ENCODE measurements at places on chromosomes 12 and 14.

DNA sequence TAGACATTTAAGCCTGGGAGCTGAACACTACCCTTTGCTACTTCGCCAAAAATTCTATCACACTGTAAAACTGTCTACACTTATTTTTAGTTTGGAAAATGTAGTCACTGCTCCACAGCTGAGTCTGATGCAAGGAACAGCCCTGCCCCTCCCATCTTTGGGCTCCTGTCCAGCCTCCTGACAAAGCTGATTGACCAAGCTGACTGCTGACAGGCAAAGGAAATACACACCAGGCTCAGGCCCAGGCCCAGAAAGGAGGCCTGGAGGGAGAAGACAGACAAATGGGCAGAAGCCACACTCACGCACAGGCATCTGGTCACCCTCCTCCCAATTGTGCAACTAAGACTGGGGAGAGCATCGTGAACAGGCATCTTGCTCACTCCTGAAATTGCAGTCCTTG is 55.3 kb downstream of the ISCA2 start:
- DNase-seq, result no peak

- peak; percentile 63 for DNase-seq
Measured at GRCh38 chr14:54627540-54628363, 60.8 kb downstream of the SAMD4A start.

- DNase-seq, result no peak
Measured at GRCh38 chr14:93033084-93033982, 82.4 kb downstream of the ITPK1 start.

DNA sequence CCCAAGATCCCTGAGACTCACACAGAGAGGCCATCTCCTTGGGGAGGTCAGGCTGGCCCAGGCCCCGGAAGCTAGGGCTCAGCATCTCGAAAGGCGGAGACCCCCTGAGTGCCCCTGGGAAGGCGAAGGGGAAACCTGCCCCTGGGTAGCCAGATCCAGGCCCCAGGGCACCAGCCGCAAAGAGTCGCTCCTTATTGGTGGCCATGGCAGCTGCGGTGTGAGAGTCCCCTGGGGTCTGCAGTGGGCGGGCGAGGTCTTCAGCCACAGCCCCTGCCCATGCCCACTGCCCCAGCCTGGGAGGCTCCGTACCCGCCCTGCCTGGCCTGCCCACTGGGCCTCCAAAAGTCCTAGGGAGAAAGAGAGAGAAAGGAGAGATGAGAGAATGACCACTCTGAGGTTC is 4.7 kb downstream of the RARG start:
- DNase-seq, result no peak

- DNase-seq, result no peak
Measured at GRCh38 chr14:80095623-80096022, 115.7 kb downstream of the DIO2 start.

- no peak for DNase-seq
Measured at GRCh38 chr12:104566244-104566993, 109.7 kb downstream of the CHST11 start.

GRCh38 chr14:27845902-27846301 is 920.7 kb upstream of the FOXG1 start:
- DNase-seq, result no peak

- no peak for DNase-seq
Measured at GRCh38 chr12:93743999-93744689, 67.0 kb downstream of the CRADD start.

- DNase-seq, result no peak
Measured at GRCh38 chr12:109763201-109763841, 49.7 kb downstream of the FAM222A start.

DNA sequence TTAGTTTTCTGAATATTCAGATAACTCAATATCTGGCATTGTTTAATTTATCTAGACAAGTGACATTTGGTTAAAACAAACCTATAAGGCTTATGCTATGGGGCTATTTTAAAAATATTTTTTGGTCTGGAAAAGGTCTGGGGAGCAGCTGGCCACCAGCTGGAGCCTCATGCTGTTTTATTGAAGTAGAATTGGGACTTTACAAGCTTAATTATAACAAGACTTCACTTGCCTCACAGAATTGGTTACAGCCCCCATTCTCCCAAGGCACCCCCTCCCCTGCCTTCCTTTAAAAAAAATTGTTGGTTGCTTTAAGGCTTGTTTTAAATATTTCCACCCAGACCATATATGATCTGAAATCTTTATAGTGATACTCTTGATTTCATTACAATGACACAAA is 453.9 kb downstream of the ADAMTS20 start:
- DNase-seq, result peak; percentile 15

- DNase-seq, result no peak
Measured at GRCh38 chr12:52085682-52086180, 6.2 kb downstream of the SMIM41 start.

- no peak for DNase-seq
Measured at GRCh38 chr12:2583642-2584401, 210.9 kb upstream of the FKBP4 start.

- DNase-seq, result no peak
Measured at GRCh38 chr12:133202493-133203343, 21.4 kb downstream of the ZNF268 start.

DNA sequence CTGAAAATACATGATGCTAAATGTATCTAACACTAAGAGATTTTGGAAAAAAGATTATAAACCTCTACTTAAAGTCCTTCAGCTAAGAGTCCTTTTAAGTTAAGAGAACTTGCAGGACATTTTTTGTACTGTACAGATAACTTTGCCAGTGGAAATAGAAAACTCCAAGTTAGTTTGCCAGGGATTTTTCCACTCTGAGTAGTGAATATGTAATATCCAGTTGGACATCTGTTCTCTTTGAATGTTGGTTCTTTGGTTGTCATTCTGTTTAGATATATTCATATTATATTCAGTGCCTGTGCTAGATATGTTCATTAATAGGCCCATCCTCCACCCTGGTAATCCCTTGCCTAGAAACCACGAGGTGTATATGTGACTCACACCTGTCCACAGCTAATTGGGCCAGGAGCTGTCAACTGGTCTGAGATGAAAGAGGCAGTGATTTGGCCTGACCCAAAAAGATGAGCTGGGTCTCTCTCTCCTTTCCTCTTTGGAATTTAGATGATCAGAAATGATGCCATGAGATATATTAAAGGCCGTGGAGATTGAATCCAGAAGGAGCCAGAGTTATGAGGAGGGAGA is 261.0 kb upstream of the LRIG3 start:
- DNase-seq, result no peak

DNA sequence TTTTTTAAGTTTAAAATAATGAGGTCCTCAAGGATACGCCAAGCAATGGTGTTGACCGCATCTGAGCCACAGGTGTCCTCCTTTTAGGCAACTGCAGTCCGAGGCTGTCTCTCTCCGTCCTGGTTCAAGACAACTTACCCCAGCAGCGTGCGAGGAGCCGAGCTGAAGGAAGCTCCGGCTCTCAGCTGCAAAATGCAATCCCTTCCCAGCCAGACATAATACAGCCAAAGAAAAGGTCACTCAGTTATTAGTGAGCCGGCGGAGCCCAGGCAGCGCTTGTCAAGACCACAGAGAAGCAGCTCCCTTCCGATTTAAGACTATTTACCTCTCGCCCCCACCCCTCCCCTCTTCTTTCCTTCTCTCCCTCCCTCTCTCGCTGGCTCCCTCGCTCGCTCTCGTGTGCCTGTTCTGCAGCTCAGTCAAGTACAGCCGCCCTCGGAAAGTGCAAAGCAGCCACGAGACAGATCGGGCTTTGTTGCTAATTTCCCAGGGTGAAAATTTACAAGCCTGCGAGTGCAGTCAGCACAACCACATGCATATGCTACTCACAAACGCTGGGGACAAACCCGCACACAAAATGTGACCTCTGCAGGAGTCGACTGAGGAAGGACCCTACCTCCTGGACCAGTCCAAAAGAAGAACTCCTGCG is 363 bp upstream of the LMO3 start:
- DNase-seq, result peak; percentile 81

GRCh38 chr12:70719672-70720420 is 82.6 kb upstream of the PTPRB start:
- peak; percentile 56 for DNase-seq

DNA sequence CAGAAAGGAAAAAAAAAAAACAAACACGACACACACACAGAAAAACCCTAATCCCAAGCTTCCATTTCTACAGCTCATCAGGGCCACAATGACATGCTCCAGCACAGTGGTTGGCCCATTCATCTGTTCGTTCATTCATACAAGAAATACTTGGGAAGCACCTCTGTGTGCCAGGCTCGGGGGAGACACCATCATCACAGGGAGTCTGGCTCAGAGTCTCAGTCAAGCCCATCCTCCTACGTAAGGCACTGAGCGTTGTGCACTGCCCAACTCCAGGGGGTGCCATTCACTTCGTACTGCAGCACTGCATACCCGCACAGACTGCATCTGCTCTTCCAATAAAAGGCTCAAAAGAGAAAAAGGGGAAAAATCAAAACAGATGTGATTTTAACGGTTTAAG is 15.3 kb downstream of the VPS37B start:
- DNase-seq, result peak; percentile 70

DNA sequence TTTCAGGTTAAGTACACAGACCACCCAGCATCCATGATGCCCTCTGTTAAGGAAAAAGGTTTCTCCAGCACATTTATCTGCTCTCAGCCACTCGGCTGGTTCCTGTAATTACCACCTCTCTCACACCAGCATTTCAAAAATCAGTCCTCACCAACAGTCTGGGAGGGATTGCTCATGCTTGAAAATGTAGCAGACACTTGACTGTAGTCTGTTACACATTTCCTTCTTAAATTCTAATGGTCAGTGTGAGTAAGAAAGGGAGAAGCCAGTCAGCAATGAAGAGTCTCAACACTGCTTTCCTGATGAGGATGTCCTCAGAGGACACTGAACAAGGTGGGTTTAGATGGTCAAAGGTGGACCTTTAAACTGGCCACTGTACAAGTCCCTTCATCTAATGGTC is 6.0 kb downstream of the ZBTB39 start:
- DNase-seq, result no peak

DNA sequence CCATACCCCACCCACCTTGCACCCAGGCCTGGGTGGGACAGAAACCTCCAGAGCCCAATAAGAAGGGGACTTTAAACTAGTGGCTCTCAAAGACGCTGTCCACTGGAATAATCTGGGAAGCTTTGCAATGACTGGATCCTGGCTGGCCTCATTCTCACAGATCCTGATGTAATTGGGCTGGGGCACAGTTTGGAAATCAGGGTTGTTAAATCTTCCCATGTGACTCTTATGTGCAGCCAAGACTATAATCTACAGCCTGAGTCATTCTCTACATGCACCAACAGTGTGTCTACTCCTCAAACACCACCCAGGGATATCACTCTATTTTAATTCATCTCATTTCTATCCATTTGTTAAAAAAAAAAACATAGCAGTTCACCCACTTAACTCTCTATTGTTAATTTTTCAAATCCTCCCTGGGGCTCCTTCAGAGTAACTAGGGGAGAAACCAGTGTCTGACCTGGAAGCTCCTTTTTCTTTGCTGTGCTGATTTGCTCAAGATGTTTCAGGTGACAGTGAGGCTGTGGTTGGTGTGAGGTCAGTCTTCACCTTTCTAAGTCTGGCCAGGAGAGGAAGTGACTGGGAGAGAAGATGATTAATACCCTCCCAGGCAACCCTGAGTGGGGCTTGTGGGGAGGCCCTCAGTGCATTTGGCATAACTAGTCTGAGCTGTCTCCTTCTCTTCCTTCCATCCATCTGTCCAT is 211.6 kb upstream of the SFSWAP start:
- DNase-seq, result no peak

DNA sequence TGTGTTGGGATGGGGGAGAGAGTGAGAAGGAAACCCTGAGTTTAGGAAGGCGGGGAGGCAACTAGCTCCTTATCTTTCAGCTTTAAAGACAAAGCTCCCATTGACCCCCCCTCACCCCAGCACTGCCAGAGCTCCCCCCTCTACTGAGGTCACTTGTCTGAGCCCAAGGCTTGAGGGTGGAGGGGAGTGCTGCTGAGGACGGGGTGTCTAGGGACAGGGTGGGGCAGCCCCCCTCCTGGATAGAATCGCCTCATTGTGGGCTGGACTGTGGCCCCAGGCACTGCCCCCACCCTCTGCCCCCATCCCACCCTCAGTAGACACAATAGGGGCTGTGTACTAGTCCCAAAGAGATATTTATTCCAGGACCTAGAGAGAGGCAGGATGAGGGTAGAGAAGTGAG is 3.0 kb downstream of the ERBB3 start:
- no peak for DNase-seq

GRCh38 chr12:1213618-1214205 is 222.7 kb downstream of the ERC1 start:
- no peak for DNase-seq

GRCh38 chr14:51977075-51977474 is 12.3 kb upstream of the RTRAF start:
- DNase-seq, result no peak

- no peak for DNase-seq
Measured at GRCh38 chr12:54028314-54029201, at the start of gene HOXC6. Gene HOXC6 (plus strand): TSS chr12:54028440. CDS start chr12:54028522, 82 bp downstream.

- no peak for DNase-seq
Measured at GRCh38 chr12:6450869-6451347, 934 bp upstream of the TAPBPL start.

DNA sequence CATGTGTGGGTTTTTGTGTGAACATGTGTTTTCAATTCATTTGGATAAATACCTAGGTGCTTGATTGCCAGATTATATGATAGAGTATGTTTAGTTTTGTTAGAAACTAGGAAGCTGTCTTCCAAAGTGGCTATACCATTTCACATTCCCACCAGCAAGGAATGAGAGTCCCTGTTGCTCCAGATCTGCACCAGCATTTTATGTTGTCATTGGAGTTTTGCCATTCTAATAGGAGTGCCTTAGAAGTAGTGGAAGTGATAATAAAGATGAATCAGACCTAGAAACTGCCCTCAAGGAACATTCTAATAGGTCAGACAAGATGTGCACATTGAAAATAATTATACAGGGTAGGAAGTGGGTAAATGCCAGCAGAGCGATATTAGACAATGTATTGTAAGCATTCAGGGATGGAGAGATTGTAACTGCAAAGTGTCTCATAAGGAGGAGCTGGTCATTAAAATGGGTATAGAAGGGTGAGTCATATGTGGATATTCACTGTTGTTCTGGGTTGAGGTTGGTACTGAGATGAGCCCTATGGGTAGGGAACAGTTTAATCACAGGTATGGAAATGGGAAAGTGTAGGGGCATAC is 71.4 kb downstream of the MNAT1 start:
- no peak for DNase-seq

GRCh38 chr12:29739279-29739991 is 44.3 kb downstream of the TMTC1 start:
- no peak for DNase-seq

GRCh38 chr12:16136219-16136988 is 141.1 kb downstream of the SLC15A5 start:
- DNase-seq, result peak; percentile 34

- no peak for DNase-seq
Measured at GRCh38 chr12:29702972-29703371, 80.8 kb downstream of the TMTC1 start.

GRCh38 chr14:37903343-37904191 is 304.1 kb upstream of the SSTR1 start:
- no peak for DNase-seq

DNA sequence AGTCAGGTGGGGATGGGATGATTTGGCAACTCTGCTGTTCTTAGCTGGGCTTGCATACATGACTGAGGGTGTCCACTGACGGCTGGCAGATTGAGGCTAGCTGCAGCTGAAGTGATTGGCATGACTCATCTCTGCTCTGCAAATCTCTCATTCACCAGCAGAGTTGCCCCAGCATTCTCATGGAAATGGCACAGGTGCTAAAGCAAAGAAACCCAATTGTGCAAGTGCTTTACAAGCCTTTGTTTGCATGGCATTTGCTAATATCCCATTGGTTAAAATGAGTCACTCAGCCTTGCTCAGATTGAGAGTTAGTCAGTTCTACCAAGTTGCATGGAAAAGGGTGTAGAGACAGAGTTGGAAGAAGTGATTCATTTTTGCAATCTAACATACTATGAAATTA is 389.7 kb upstream of the FAR2 start:
- no peak for DNase-seq
